ENCODE measurements at places on chromosomes 12 and 14. TPM values are rescaled to one million over a fixed set of nuclear protein-coding genes. Genes with fewer than 3 reads are reported as not detected.

DNA sequence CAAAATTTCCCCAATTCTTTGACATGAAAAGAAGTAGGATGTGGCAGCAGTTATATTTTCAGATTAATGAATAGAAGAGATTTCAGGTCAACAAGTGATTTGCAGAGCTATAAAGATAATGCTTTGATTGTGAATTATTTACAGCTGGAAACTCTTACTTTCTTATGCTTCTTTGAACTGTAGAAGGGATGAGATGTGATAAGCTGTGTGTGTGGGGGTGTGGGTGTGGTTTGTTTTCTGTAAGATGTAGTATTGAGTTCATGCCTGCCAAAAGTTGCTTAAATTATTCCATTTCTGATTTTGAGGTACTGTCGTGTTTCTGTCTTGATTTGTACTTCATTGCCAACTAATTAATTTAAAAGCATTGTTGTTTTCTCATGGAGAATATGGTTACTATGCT is 22.7 kb downstream of the AEBP2 start:
- no peak overlapping the region for H3K4me3 ChIP-seq
- H3K27me3 ChIP-seq = no peaks in the 10 kb centered on the region
- no peak for DNase-seq
- no peak overlapping the region for H3K27ac ChIP-seq

- no peak for DNase-seq
- H3K4me3 ChIP-seq = no peak overlapping the region
- H3K27ac ChIP-seq = no peak overlapping the region
- H3K4me1 ChIP-seq = no peaks in the 10 kb centered on the region
These were observed 161.7 kb upstream of the PARP11 start for GRCh38 chr12:4034921-4035320.

- no peaks in the 10 kb centered on the region for H3K4me1 ChIP-seq
- H3K4me3 ChIP-seq = no peak overlapping the region
- no peak overlapping the region for H3K27ac ChIP-seq
- no peaks in the 10 kb centered on the region for H3K27me3 ChIP-seq
- no peaks in the 10 kb centered on the region for H3K36me3 ChIP-seq
- DNase-seq = no peak
These were observed 267.3 kb upstream of the PDE3A start for GRCh38 chr12:20101046-20101445.

GRCh38 chr14:61876362-61877034 is 114.3 kb downstream of the SNAPC1 start:
- no peaks in the 10 kb centered on the region for H3K4me1 ChIP-seq
- no peak overlapping the region for H3K27ac ChIP-seq
- H3K27me3 ChIP-seq = peaks cover 6% of the 10 kb centered on the region
- no peak for DNase-seq

DNA sequence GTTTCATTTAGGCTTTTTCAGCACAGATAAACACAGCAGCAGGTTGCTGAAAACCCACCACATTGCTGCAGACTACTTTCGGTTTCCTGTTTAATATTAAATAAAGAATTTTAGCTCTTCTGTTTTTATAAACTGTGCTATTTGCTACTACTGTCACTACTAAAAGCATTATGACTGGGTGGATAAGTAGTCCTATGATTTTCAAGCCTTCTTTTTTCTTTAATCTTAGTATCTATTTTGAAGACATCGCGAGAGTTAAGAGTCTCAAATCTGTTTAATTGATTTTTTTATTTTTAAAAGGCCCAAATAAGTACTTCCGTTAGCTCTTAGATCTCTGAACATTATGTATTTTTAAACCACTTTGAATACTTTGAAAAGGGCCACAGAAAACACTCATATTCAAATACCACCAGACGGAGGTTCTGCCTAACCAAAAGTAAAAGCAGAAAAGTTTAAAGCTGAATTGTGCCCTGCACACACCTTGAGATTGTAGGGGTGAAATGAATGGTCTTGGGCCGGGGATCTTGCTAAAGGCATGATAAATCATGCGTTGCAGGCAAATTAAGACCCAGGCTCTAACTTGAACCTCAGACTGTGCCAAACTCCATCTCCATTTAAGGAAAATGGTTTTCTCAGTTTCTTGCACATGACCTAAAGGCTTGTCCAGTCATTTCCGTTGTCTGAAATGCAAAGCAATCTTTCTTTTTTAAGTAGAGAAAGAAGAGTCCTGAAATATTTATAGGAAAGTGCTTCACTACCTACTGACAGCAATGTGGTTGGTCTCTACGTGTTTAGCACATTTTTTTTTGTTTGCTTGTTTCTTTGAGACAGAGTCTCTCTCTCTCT is 13.6 kb upstream of the FOXN3 start:
- DNase-seq = no peak
- H3K27ac ChIP-seq = no peak overlapping the region
- no peaks in the 10 kb centered on the region for H3K27me3 ChIP-seq
- H3K36me3 ChIP-seq = no peaks in the 10 kb centered on the region
- H3K4me3 ChIP-seq = no peak overlapping the region

DNA sequence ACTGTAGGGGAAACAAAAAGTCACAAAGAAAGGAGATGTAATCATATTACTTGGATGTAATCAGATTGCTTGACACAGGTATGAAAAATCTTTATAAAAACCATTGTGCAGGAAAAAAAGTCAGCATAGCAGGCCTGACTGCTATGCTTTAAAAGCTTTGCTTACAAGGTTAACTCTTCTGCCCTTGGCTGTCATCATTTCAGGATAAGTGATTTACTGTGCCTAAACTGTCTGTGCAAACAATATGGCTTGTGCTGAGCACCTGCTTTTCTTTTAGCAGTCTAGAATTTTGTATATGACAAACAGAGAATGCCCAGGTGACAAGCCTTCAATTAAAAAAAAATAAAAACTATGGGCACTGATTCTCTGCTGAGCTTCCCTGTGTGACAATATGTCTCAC is 63.8 kb upstream of the PLEKHG7 start:
- peaks cover 9% of the 10 kb centered on the region for H3K27me3 ChIP-seq
- no peaks in the 10 kb centered on the region for H3K4me1 ChIP-seq
- no peak overlapping the region for H3K27ac ChIP-seq
- no peak for DNase-seq
- H3K4me3 ChIP-seq = no peak overlapping the region
- no peaks in the 10 kb centered on the region for H3K36me3 ChIP-seq

DNA sequence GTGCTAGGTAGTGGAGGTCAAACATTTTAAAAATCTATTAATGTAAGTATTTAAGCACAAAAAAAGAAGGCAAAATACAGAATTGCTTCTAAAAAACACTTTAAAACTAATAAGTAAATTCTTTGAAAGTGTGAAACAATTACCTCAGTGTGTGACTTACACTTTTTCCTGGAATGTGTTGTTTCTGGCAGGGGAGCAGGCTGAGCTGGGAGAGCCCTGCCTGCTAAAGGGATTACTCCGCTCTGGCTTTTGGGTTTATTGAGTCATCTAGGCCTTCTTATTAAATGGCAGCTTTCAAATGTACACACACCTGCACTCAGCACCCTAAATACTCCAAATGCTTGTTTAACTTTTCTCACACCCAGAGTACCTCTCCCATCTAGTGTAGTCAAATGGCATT is 279.8 kb downstream of the AKAP6 start:
- no peak for DNase-seq
- no peaks in the 10 kb centered on the region for H3K4me1 ChIP-seq
- no peaks in the 10 kb centered on the region for H3K27me3 ChIP-seq
- H3K27ac ChIP-seq = no peak overlapping the region
- H3K4me3 ChIP-seq = no peak overlapping the region

Gene TCL1B
- total RNA-seq = not detected

DNA sequence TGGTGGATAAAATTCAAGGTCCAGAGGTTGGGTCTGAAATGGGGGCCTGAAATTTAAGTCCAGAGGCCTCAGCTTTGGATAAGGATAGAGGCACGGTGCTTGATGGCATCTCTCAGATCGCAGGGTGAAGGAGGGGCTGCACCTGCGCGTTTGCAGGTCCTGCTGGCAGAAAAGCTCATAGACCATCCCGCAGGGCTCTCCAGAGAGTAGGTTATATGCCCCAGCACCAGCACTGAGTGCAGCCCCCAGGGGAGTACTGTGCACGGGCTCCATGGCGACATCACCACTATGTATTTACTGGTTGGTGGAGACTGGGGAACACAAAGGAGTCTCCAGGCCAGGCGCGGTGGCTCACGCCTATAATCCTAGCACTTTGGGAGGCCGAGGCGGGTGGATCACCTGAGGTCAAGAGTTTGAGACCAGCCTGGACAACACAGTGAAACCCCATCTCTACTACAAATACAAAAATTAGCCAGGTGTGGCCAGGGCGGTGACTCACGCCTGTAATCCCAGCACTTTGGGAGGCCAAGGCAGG is 4.3 kb upstream of the CD63 start:
- H3K27me3 ChIP-seq = no peaks in the 10 kb centered on the region
- peaks cover 24% of the 10 kb centered on the region for H3K4me1 ChIP-seq
- H3K27ac ChIP-seq = no peak overlapping the region

DNA sequence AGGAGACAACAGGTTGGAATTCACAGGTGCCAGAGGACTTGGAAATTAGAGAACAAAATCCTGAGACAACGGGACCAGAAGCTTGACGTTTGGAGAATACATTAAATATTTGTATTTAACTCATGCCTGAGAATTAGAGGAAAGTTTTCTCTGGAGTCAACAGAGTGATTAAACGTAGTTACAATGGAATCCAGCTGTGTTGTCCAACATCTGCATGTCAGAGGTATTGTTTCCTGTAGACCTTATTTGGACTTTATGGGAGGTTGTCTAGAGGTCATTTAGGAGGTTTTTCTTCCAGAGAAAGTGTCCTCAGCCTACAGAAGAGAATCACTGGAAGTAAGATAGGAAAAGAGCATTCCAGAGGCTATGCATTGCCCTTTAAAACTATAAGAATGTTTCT is 45.1 kb upstream of the RERGL start:
- no peaks in the 10 kb centered on the region for H3K4me1 ChIP-seq
- no peak overlapping the region for H3K4me3 ChIP-seq
- no peak for DNase-seq
- no peaks in the 10 kb centered on the region for H3K36me3 ChIP-seq
- no peaks in the 10 kb centered on the region for H3K27me3 ChIP-seq

Gene TEX52
- not detected for total RNA-seq

DNA sequence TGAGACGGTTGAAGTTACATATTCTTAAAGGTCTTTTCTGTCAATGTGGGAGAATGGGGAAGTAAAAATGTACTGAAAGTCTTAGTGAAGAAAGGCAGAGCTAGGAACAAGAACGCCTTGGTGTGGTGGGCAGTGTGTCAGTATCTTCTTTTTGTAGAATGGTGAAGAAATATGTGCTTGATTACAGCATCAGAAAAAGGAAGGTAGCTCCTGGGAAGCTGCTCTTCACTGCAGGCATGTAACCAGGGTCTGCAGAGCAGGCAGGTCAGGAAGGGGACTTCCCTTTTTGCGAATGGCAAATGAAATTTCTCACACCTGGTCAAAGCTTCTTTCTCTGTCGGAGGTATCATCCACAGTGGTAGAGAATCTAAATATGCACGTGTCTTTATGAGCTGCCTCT is 226.2 kb downstream of the ADAMTS20 start:
- H3K27me3 ChIP-seq = no peaks in the 10 kb centered on the region
- no peak overlapping the region for H3K4me3 ChIP-seq
- no peak for DNase-seq
- no peak overlapping the region for H3K27ac ChIP-seq
- no peaks in the 10 kb centered on the region for H3K36me3 ChIP-seq

GRCh38 chr12:15862840-15863239 is 19.3 kb upstream of the STRAP start:
- DNase-seq = no peak
- H3K4me3 ChIP-seq = no peak overlapping the region
- no peak overlapping the region for H3K27ac ChIP-seq
- H3K4me1 ChIP-seq = no peaks in the 10 kb centered on the region
- H3K36me3 ChIP-seq = no peaks in the 10 kb centered on the region

GRCh38 chr14:52265253-52265652 is 2.2 kb upstream of the PTGDR start:
- H3K27me3 ChIP-seq = no peaks in the 10 kb centered on the region
- no peak overlapping the region for H3K4me3 ChIP-seq
- no peaks in the 10 kb centered on the region for H3K4me1 ChIP-seq

DNA sequence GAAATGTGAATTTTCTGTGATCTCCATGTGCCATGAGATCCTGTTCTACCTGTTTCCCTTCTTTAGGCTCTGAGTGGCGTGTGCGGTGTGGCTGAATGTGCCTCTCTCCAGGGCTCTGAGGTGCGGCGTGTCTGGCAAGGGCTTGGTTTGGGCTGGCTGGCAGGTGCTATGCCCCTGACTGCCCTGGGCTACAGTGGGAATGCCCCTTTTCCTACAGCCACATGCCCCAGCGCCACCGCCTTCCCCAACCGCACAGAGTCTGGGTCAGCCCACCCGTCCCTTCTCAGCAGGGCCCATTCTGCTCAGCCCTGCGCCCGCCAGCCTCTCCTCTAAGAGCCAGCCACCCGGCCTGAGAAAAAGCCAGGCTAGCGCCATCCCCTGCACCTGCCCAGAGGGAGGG is 24.7 kb downstream of the BTBD6 start:
- no peak overlapping the region for H3K4me3 ChIP-seq
- no peaks in the 10 kb centered on the region for H3K27me3 ChIP-seq
- DNase-seq = no peak
- no peaks in the 10 kb centered on the region for H3K4me1 ChIP-seq
- H3K36me3 ChIP-seq = no peaks in the 10 kb centered on the region

- no peak overlapping the region for H3K27ac ChIP-seq
- H3K27me3 ChIP-seq = no peaks in the 10 kb centered on the region
- no peak for DNase-seq
- no peak overlapping the region for H3K4me3 ChIP-seq
- peaks cover 8% of the 10 kb centered on the region for H3K4me1 ChIP-seq
These were observed 663 bp downstream of the LRRK2 start for GRCh38 chr12:40225337-40225983.

Gene TRHDE
- total RNA-seq = 0.09 TPM

DNA sequence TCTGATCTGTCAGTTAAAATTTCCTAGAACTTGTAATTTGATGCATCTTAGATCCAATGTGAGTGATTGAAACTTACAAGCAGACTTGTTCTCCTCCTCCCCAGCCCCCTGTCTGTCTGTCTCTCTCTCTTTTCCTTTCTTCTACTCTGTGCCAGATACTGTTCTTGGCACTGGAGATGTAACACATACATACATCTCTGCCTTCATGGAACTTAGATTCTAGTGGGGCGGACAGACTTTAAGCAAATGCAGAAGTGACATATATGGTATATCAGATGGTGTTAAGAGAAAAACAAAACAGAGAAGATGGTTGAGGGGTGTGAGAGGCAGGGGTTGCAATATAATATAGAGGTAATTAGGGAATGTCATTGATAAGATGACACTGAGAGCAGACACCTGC is 6.6 kb downstream of the CHST11 start:
- H3K4me1 ChIP-seq = peaks cover 78% of the 10 kb centered on the region
- H3K4me3 ChIP-seq = no peak overlapping the region
- H3K27me3 ChIP-seq = no peaks in the 10 kb centered on the region
- peaks cover 10% of the 10 kb centered on the region for H3K36me3 ChIP-seq
- peak overlapping the region; percentile 76 for H3K27ac ChIP-seq
- DNase-seq = no peak

Gene PYGL
- 10.8 TPM for total RNA-seq
